ENCODE measurements at places on chromosomes 13 and 19.

- no peak for DNase-seq
Observed at GRCh38 chr13:21800837-21801616, 130.2 kb downstream of the FGF9 start.

- DNase-seq: no peak
Observed at GRCh38 chr13:36639610-36640009, 34.2 kb upstream of the SERTM1 start.

- DNase-seq: no peak
Observed at GRCh38 chr19:44278181-44278690, 18.6 kb downstream of the ZNF233 start.

GRCh38 chr13:20408181-20408580, 117.5 kb downstream of the CRYL1 start:
- DNase-seq: no peak

DNA sequence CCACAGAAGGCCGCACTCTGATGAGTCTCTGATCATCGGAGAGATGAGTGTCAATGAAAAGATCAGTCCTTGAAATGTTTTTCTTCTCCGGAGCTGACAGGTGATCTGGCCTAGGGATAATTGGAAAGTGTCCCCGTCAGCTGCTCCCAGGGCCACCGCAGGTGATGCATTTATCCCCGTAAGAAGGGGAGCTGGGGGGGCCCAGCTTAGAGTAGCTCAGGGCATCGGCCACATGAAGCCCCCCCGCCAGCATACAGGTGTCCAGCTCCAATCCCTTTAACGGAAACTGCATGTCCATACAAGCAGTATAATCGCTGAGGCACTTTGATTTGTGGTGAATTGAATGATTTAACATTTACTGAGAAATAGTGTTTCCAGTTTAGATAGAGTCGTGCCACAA, 27.7 kb downstream of the ATP4B start:
- no peak for DNase-seq

Measured in C1 segment of cervical spinal cord (tissue), 14 donors.